NCI-H1048 (cell line): ENCODE measurements at places on chromosomes 5 and 9.

GRCh38 chr5:78016863-78017529 lies 240.9 kb upstream of the TBCA start:
- no peak for DNase-seq

DNA sequence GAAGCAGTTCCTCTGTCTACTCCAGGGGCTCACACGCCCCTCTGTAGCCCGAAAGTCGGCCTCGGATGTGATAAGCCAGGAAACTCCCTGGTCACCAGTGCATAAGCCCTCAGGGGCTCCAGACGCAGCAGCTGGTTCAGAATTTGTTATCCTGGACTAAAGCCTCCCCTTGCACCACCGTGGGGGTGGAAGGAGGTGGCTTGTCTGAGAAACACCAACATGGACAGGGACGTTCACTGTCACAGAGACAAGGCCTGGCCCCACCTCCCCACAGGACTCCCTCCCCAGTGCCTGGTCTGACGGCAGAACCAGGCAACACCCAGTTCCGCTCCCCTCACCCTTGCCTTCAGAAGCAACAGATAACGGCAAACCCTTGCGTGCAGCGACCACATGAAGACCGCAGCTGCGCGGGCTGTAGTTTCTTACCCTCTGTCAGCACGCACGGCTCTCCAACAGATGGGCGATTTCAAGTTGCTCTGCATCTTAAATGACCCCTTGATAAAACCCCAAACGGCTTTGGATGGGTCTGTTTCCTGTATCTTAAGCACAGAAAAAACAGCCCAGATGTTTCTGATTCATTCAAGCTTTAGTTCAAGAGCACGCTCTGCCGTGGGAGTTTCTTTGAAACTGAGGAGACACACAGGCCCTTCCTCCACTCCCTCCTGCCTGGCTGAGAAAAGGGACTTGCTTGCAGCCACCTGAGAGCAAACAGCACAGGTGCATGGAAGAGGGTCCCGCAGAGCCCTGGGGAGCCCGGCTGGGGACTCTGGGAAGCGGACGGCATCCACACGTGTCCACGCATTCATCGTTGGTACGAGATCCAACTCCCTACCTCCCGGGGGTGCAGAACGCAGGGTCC lies 44.7 kb upstream of the NKD2 start:
- DNase-seq: no peak

- DNase-seq: peak; percentile 7
These were observed 84.9 kb upstream of the BASP1 start for GRCh38 chr5:17132444-17133083.

- no peak for DNase-seq
These were observed 453.3 kb downstream of the DIRAS2 start for GRCh38 chr9:90189306-90189705.

GRCh38 chr9:18703151-18703900 lies 229.4 kb downstream of the ADAMTSL1 start:
- DNase-seq: no peak

DNA sequence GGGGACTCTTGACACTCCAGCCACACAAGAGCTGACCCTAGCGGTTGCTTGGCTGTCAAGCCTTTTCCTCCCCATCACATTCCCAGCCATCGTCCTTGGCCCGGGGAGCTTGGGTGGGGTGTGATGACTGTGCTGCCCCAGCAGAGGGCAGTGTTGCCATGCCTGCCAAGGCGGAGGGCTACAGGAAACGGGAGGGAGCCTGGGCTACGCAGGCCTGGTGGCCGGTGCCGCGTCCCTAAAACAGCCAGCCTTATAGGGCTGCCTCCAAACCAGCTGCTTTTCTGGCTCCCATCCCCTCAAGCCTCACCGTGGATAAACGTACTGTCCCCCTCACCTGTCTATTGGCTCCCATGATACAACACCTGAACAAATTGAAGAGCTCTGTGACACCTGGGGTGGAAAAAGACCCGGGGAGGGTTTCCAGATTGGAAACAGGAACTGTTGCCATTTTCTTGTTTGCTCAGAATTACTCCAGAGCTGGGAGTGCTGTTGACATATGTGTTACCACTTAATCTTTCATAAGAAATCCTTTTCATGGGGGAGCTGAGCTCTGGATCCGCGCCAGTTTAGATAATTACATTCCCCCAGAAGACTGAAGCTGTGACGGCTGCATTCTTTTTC lies 72.8 kb upstream of the ASTN2 start:
- peak; percentile 16 for DNase-seq

GRCh38 chr5:153641183-153641688 lies 150.8 kb downstream of the GRIA1 start:
- DNase-seq: no peak

DNA sequence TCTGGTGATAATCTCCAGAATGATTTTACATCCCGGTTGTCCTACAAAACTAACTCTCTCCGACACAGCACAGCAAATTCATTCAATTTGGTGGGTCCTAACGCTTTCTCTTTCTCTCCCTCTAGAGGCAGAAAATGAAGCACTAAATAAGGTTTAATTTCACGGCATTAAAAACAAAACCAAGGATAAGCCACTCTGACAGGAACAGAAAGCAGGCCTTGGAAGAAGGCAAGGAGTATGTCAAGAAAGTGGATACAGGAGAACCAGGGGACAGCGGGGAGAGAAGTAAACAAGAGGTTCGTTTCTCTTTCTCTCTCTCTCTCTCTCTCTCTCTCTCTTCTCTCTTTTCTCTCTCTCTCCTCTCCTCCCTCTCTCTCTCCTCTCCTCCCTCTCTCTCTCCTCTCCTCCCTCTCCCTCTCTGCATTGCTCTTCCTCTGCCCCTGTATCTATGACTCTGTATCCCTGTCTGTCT lies 49.8 kb downstream of the EBF1 start:
- no peak for DNase-seq

DNA sequence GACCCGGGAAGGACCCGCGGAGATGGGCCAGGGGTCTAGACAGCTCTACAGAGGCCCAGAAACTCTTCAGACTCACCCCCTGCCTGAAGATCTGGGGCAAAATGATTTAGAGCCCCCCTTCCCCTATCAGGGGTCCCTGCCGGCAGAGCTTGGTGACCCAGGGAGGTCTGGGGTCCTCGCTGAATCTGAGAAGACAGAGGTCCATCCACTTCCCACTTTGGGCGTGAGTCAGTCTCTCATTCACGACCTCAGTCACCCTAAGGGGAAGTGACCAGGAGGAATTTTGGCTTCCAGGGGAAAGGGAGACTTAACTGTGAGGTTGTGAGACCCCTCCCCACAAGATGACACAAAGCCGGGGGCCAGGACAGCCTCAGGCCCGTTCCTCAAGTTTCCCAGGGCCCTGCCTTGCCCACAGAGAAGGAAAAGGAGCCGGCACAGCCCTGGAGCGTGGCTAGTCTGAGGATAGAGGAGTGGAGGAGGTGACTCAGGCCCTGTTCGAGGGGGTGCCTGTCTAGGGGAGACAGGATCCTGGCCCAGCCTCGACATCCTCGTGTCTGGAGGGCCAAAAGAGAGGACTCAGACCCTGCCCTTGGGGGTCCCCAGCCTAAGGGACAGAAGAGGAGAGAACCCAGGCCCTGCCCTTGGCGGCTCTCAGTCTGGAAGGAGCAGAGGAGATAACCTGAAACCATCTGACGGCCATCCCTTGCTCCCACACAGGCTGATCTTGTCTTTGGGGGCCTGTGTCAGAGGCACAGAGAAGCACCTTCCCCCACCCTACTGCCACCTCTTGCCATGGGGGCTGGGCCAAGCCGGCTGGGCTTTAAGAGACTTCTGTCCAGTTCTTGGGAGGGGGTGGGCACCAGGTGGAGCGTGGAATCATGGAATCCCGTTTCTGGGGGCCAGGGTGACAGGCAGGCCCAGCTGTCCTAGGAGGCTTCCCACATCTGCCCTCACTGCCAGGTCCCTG lies 889 bp downstream of the PDLIM4 start:
- no peak for DNase-seq

GRCh38 chr9:78612091-78612490 lies 315.2 kb downstream of the PSAT1 start:
- DNase-seq: no peak

GRCh38 chr5:149618581-149619248 lies 37.4 kb downstream of the ARHGEF37 start:
- no peak for DNase-seq

- DNase-seq: no peak
These were observed 18.4 kb downstream of the POU5F2 start for GRCh38 chr5:93723005-93723404.

GRCh38 chr5:170388818-170389549 lies at the start of gene KCNMB1:
Gene KCNMB1, minus strand, starts transcription at chr5:170389367. Its CDS starts 3,920 bp downstream, at chr5:170385447.
- no peak for DNase-seq

DNA sequence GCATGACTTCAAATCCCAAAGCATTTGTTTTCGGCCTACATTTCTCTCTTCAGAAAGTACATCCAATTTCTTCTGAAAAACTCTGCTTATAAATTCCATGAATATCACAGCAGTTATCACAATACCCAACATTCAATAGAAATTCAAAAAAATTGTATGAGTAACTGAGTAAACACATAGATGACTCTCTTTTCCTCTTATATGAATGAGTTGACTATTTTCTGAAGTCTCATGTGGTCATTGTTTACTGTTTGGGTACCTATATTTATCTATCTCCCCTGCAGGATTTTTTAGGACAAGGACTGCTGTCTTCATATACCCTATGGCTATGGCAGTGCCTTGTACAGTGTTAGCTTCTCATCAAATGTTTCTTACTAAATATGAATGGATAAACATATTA lies 157.1 kb downstream of the HTR1A start:
- DNase-seq: no peak

GRCh38 chr5:137737349-137738131 lies 1.7 kb upstream of the KLHL3 start:
- DNase-seq: no peak

DNA sequence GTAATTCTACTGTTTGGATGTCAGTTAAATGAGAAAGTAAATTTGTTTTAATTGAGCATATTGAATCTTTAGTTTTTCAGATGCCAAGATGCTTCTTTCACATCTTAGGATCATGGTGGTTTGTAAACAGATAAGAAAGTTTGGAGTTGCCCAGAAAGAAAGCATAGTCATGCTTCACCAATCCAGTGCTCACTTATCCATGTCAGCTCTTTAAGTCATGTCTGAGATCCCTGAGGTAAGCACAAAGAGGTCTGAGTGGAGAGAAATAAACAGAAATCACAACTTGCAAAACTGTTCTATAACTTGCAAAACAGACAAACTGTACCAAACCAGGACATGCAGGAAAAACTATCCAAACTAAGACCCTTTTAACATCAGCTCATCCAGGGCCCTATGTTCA lies 87.7 kb downstream of the OSTF1 start:
- no peak for DNase-seq

DNA sequence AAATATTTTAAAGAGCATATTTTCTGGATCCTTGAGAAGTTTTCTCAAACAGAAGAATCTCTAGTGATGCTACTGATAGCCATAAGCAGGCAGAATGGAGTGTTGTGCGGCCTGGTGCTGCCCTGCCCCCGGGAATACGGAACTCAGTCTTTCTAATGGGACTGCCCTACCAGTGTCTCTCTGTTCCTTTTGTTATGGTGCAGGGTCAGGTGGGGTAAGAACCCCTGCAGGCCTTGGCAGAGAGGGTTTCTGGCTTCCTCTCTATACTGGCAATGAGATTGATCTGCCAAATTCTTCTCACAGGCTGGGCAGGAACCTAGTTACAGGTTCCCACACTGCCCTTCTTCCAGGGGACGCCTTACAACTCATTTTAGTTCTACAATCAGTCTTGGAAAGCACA lies 2.6 kb downstream of the IL5 start:
- DNase-seq: no peak

DNA sequence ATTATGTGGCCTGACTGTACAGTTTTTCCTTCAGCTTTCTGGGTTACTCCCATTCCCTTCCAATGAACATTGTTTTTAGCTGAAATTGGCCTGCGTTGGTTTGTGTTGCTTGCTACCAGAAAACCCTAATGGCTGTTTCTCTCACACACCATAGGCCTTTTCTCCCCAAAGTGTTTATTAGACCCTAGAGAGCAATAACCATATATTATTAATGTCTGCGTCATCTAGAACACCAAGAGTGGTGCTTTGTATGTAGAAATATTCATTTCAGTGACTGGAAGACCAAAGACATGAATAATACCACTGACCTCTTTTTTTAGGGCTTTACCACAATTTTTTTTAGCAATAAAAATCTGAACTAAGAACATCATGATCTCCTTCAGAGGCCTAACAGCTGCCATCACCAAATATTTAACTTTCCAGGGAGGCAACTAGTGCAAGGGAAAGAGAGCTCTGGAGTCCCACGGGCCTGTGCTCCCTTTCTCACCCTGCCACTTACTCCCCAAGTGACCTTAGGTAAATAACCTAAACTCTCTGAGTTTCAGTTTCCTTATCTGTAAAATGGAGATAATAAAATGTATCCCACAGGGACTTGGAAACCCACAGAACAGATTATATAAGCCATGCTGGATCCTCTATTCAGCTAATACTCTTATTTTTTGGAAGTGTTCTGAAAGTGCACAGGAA lies 201.9 kb upstream of the ISL1 start:
- no peak for DNase-seq

DNA sequence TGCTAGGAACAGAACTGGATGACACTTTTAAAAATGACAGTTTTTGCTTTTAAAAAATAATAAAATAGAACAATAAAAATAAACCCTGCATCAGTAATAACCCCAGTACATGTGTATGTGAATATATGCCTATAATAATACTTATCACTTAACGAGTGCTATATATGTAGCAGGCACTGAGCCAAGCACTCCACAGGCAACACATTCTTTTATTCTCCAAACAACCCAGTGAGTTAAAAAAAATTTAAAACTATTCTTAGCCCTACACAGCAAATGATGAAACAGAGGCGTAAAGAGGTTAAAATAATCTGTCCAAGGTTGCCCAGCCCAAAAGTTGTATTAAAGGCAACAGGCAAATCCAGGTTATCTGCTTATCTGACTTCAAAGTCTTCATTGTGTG lies 124.5 kb upstream of the SMIM23 start:
- no peak for DNase-seq

DNA sequence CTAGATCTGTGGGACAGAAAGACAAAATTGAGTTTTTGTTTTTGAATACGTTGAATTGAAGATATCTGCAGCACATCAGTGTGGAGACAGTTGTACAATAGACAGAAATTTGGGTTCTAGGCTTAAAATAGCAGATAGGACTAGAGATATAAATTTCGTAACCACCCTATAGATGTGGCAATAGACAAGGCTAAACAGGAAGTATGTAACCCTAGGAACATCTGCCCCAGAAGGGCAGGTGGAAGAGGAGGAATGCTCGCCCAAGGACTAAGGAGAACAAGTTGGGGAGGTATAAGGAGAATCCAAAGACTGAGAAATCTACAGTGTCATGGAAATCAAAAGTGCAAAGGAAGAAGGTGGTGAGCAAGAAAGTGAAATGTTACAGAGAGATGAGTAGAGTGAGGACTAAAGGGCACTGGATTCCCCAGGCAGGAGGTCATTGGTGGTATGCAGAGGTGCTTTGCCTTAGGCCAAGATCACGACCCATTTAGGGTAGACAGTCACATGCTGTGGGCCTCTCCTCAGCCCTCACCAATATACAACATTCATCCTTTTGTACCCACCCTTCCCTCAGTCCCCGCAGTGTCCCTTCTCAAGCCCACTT lies 109.1 kb upstream of the ELL2 start:
- no peak for DNase-seq

GRCh38 chr9:32915802-32916201 lies 85.6 kb downstream of the APTX start:
- no peak for DNase-seq
